Stimulated activated CD4-positive, alpha-beta T cell treated with anti-CD3 and anti-CD28 coated beads, Interleukin-1b, Interleukin-23, amount 100 ng/mL, for 1 hour (primary cell): ENCODE measurements at places on chromosomes 16 and 17.

DNA sequence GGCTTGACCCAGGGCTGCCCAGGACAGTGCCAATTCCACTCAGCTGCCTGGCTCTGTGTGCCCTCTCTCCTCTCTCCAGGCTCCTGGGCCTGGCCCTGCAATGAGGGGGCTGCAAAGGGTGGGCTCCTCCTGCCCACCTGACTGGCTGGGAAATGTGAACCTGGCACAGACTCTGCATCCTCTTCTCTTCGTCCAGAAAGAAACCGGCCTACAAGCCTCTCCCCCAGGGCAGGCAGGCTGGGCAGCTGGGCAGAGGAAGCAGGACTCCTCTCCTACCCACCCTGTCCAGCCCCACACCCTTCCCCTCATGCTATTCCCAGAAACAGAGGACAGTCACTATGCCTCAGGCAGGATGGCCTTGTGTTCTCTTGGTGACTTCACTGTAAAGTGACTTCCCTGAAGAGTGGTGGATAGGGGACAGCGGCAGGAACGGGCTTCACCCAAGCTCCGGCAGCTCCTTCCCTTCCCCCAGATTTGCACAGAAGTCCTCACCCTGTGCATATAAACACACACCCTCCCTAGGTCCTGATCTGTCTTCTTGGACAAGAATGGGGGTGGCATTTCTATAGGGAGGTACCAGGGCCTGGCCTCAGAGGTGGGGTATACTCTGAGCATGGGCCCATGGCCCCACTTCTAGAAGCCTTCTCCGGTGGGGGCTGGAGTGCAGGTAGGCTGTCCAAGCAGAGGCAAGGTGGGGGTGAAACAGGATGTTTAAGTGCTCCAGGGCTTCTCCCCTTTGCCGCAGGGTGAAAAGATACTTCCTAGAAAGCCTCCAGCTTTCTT lies 4.9 kb upstream of the STAT5A start:
- DNase-seq, result no peak

DNA sequence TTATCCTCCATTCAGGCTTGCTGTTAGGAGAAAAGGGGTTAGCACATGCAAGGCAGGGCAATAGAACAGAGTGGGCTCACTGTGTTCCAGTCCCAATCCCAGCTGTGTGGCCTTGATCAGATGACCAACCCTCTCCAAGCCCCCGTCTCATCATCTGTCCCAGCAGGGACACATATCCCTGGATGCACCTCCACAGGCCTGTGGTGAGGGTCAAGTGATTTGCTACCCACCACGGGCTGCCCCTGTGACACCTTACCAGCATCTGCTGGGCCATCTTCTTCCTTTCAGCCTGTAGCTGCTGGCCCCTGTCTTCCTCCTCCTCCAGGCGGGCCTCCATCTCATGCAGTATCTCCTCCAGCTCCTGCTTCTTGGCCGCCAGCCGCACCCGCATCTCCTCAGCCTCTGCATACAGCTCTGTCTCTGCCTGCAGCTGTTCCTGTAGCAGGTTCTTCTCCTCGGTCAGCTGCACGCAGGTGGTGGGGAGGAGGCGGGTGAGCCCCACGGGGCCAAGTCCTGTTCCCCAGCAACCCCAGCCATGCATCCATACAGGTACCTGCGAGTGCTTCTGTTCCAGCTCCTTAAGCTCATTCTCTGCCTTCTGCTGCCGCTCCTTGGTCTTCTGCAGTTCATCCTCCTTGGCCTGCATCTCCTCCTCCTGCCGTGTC lies 91.3 kb downstream of the NDE1 start:
- DNase-seq, result no peak

DNA sequence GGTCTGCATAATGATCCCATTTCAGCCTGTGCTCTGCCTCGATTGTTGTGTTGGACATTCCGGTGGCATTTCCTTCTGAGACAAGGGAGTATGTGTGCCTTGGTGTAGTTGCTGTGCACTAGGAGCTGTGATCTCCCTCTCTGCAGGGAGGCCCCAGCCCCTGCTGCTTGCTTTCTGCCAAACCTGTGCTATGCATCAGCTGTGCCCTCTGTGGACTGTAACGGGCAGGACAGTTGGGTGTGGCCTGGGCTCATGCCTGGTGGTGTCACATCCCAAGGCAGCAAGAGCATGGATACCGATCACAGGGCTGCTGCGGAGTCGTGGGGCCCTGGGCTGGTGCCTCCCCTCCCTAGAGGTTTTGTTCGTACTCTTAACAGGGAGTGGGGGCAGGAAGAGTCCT lies 3.8 kb upstream of the JPT2 start:
- DNase-seq, result no peak

DNA sequence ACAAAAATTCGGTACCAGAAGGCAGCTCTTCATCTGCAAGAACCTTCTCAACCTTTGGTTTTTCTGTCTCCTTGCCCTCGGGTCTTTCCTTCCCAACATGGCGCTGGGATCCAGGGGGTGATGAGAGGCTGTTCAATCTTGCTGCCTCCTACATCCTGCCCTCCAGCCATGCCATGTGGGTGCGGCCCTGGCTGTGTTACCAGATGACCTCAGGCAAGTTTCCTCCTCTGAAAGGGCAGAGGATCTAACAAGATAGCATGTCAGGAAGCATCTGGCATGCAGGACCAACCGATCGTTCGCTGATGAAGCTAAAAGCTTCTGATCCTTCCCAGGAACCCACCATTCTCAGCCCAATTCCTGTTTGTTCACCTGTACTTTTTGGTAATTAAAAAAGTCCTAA lies 36.8 kb upstream of the BCAR1 start:
- no peak for DNase-seq

- no peak for DNase-seq
These were observed 15.4 kb downstream of the RBFOX3 start for GRCh38 chr17:79595471-79595870.

- DNase-seq, result no peak
These were observed 4.2 kb downstream of the AIPL1 start for GRCh38 chr17:6430769-6431168.

- DNase-seq, result no peak
These were observed 115.0 kb downstream of the DYNLRB2 start for GRCh38 chr16:80655751-80656150.

DNA sequence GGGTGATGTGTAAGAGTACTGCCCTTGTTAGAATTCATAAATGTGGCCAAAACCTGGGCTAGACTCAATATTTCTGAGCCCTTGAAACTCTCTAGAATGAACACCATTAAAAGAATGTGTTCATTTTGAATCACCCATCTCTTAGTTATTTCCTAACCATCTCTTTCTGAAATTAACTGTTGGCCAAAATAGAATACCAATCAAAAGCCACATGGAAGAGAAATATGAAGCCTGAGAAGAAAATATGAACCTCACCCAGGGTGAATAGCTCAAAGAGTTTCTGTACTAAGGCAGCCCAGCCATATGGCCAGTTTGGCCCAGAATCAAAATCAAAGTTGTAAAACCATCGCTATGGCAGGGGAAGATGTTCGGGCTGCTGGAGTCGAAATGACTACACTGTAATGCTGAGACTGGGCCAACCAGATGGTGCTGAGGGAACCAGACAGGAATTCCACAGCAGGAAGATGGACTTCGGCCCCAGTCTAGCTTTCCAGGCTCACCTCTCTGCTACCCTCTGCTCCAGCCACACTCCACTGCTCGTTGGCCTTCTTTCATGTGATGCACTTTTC lies 154.3 kb upstream of the ZFHX3 start:
- DNase-seq, result no peak

DNA sequence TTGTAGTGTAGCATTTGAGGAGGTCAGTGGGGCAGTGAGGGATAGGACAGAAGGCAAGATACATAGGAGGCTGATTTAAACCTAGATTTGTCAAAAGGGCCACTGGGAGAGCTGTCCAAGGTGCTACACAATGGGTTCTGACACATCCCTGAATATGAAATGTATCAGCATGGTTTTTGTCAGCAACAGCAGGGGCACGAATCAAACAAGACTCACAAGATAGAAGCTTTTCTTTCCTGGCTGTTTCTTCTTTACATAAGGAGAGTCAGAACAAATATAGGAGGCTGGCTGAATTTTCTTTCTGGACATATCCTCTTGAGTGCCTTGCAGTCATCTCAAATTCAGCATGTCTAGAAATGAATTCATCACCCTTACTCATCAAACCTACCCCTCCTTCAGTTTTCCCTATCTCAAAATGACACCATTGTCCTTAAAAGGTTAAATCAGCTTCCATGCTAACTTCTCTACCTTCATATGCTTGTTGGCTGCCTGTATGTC lies 130.5 kb downstream of the NPIPB5 start:
- no peak for DNase-seq

DNA sequence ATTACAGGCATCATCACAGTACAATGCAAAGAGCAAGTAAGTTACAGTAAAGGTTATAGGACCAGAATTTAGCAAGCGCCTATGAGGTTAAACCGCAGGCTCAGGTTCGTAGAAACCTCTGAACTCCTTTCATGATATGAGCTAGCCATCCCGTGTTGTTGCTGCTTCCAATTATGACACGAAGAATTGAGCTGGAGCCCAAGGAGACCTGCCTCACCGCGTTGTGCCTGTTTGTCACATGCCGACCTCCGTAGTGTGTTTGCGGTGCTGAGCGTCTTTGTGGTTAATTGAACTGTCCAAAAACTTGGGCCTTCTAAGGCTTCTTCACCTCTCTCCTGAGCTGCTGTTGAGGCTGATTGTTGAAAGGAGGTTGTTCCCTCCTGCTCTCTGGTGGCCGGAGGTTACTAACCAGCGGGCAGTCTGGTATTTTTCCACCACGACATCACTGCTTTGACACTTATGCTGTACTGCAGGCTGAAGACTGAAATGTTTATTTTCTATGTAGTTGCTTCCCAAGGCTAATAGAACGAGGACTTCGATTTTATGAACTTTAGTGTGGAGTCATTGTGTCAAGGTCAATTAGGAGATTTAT lies 67.5 kb downstream of the SEC14L1 start:
- no peak for DNase-seq

DNA sequence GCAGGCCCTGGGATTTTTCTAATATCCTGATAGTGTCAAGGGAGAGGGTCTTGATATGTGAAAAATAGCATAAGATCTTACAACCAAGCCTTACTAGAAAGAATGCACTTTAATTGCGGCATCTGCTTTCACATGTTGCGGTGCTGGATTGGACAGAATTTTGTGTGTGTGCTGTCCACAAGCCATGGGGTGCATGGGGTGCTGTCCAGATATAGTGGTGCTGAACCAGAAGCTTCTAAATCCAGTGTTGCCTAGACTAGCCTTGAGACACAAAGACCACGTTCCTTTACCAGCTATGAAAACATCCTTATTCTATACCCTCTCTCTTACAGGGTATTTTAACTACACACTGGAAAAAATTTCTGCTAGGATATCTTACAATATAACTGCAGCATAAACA lies 244.0 kb downstream of the TMEM114 start:
- DNase-seq, result no peak

- no peak for DNase-seq
These were observed 65.6 kb downstream of the XYLT1 start for GRCh38 chr16:17404941-17405689.

DNA sequence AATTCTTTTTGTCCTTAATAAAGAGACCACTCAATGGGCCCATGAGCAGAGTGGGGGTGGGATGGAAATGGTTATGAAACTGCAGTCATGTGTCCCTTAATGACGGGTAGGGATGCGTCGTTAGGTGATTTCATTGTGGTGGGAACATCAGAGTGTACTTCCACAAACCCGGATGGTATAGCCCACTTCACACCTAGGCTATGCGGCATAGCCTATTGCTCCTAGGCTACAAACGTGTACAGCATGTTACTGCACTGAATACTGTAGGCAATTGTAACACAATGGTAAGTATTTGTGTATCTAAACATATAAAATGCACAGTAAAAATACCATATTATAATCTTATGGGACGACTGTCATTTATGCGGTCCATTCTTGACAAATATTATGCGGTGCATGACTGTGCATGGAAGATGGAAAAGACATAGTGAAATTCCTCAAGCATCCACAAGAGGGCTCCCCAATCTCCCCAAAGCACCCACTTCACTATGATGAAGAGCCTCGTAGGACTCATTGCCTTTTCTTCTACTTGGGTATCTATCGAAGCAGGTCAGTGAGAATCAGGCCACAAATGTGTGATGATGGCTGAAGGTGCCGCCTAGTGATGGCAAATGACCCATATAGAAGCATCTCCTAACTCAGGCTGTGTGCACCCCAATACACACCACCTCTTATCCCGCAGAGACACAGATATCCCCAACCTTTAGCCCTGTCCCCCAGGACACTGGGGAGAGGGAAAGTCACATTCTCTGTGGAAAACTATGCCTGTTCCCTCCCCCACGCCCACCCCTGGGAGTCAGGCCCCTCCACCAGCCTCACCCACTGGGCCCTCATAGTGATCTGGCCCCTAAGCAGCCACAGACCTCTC lies 43.5 kb downstream of the TBX21 start:
- DNase-seq, result no peak

DNA sequence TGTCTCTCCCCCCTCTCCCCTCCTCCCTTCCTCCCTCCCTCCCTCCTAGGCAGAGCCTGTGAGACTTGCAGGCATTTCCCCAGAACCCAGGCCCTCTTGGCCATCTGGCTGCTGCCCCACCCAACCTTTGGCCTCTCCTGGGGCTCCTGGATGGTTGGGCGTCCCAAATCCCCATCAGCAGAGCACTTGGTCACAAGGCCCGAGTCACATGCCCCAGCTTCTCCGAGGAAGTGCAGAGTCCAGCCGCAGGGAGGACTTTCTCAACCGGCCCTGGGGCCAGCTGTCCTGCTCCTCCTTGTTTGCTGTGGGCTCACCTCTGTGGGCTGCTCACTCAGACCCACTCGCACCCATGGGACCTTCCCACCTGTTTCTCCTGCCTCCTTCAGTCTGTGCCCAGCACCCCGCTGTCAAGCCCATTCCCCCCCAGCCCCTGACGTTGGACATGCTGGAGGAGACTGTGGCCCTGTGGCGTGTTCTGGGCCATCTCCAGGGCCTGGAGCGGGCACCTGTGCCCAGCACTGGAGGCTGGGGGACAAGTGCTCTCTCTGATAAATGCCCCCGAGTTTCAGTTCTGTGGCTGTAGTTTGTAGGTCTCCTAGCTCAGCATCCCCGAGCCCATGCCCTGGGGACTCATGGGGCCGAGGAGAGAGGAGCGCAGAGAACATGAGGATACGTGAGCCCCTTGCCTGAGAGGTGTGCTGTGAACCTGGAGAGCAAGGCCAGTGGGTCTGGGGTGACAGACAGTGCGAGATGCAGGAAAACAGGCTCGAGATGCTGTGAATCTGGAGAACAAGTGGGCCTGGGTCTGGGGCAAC lies 42.3 kb upstream of the ZNF750 start:
- DNase-seq, result no peak
